ENCODE measurements at places on chromosomes 7 and 10.

GRCh38 chr10:131851346-131851745, 49.5 kb upstream of the PPP2R2D start:
- DNase-seq, result no peak

GRCh38 chr10:12111528-12111927, 17.9 kb upstream of the SEC61A2 start:
- no peak for DNase-seq

GRCh38 chr10:78828647-78829539, 239.9 kb upstream of the ZMIZ1 start:
- DNase-seq, result no peak

DNA sequence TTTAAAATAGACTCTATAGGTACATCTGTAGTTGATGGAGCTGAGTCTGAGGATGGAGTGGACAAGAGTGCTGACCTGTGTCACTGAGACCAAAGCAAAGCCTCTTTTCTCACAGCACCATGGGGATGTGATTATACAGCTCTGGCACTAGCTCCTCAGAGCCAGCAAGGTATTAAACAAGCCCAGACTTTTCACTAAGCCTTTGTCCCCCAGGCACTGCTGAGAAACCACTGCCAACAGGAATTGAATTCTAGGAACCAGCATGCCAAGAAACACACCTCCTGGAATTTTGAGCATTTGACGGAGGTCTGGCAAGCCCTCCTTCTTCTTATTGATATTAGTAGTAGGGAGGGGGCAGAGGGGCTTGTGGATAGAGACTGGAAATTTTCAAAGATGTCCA, 147.0 kb downstream of the C1GALT1 start:
- no peak for DNase-seq

- no peak for DNase-seq
These were observed 145.6 kb downstream of the GLCCI1 start for GRCh38 chr7:8114175-8114574.

DNA sequence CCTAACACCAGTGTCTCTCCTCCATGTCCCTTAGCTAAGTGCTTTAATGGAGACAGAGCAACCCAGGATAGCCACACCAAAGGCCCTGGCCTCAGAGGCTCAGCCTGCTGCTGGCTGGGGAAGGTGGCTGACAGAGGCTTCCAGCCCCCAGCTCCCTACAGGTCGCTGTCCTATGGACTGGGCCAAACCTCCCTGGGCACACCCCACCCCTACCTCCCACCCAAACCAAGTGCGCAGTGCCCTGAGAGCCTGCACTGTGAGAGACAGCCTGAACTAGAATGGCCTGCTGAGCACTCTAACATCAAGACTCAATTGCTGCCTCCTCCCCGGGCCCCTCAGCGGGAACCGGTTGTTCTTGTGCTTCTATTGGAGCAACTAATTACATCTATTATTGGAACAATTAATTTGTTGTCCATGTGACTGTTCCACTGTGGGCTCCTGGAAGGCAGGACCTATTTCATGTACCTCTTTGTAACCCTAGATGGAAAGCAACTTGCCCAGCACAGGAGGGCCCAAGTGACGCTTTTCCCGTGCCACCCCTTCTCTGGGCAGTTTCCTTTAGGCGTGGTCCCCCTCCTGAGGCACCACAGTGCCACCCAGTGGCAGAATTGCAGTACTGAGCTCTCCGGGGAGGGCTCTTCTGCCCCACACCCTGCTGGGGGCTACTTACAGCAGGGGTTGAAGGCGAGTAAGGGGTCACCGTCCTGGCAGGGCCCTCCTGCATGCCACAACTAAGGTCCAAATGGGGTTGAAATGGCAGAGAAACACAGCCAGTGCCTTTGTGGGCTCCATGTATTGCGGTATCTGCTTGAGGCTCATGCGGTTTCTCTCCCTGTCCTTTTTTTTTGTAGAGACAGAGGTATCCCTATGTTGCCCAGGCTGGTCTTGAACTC, 63.7 kb upstream of the WAPL start:
- DNase-seq, result peak; percentile 57

DNA sequence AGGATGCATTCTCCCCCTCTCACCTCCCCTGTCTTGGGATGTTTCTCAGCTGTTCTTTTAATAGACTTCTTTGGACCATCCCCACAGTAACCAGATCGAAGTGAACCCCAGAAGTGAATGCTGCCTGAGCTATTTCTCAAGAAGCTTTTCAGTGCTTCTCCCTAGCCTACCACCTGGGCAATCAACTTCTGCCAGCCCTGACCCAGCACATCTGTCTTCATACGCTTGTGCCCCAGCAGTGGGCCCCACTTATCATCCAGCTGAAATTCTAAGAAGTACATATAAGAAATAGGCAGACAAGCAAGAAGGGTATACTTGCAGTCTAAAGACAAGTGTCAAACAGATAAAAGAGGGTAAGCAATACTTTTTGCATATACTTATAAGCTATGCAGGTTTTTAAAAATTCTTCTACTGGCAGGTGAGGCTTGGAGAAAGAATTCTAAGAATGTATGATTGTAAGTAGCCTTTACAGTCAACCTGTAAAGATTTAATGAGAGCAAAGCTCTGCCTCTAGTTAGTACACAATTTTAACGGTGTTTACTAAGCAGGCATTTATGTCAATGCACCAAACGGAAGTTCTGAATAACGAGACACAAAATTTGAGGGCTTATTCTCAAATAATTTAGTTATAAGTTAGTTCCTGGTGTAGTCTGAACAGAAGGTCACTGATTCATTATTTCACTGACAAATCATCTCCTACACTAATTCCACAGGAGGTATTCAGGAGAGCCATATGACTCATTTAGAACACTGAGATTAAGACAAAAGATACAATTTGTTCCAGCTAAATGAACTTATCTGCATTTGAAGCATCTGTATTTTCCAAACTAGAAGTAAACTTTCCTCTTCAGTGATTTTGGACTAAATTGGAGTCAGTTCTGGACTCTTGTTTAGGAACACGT, 83.3 kb downstream of the RNLS start:
- DNase-seq, result peak; percentile 32

GRCh38 chr10:44985175-44985681, 6.6 kb upstream of the DEPP1 start:
- no peak for DNase-seq

- peak; percentile 60 for DNase-seq
These were observed 2.7 kb downstream of the MXI1 start for GRCh38 chr10:110209926-110210673.

DNA sequence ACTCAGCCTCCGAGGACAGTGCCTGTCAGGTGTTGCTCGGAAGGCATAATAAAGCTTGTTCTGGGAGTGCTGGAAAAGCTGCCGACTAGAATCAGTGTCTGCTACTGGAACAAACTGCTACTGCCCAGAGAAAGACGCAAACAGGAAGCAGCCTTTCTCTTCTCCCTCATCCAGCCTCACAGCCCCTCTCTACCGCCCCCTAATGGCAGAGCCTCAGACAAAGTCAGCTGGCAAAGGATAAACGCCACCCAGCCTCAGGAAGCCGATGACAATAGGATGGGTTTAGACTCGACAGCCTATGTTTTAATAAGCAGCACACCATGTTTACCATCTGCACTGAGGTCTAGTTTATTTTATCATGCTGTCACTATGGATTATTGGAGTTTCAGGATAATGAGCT, 169.5 kb upstream of the LYZL1 start:
- peak; percentile 13 for DNase-seq

DNA sequence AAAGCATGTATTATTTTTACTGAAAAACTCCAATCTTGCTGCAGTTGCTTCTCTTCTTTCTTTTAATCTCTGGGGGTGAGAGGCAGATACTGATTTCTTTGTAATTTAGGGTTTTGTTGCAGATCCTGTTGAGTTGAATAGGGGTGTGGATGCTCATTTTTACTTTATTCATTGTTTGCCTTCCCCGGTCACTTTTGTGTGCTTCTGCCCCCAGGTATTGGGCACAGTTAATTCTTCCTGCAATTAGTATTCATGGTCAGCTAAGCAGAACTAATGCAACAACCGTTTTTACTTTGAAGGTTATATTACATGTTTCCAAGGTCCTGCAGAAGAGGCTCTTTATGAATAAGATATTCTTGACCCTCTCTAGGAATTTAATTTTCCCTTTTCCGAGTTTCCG, 96.4 kb downstream of the BUB3 start:
- DNase-seq, result no peak

- no peak for DNase-seq
These were observed 5.0 kb upstream of the ATP6V0E2 start for GRCh38 chr7:149868623-149869290.

DNA sequence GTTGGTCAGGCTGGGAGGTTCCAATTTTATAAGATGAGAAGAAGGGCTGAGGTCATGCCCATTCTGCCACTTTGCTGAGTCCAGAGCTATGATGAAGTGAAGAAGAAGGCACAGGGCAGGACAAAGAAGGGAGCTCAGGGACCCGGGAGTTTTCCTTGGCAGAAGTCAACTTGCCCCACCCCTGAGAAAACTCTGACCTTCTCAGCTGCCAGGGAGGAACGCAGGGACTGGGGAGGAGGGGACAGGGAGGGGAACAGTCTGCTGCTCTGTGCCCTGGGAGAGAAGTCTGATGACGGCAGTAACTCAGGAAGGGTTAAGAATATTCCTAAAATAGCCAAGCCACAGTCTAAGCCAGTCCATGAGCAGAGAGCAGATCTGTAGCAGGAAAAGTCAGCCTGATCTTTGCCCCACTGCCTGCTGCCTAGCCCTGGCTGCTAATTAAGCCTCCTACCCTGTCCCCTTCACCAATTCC, 11.7 kb downstream of the ADIRF start:
- DNase-seq, result peak; percentile 39

- no peak for DNase-seq
These were observed 411.2 kb upstream of the FZD8 start for GRCh38 chr10:36053271-36053670.

DNA sequence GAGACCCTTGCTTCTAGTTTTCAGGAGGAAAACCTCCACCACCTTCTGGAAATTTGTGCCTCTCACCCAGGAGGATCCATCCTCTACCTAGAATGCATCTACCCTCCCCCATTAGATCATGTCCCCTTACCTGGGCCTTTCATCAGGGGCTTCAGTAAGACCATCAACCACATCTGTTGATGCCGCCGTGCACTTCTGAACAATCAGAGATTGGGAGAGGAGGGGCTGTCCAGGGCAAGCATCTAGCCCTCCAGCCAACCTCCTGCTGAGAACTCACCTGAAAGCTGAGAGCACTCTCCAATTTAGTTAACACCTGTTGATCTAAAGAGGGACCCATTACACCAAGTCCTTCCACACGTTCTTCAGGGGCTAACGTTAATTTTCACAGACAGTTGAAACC, 57.6 kb upstream of the PIK3CG start:
- no peak for DNase-seq

DNA sequence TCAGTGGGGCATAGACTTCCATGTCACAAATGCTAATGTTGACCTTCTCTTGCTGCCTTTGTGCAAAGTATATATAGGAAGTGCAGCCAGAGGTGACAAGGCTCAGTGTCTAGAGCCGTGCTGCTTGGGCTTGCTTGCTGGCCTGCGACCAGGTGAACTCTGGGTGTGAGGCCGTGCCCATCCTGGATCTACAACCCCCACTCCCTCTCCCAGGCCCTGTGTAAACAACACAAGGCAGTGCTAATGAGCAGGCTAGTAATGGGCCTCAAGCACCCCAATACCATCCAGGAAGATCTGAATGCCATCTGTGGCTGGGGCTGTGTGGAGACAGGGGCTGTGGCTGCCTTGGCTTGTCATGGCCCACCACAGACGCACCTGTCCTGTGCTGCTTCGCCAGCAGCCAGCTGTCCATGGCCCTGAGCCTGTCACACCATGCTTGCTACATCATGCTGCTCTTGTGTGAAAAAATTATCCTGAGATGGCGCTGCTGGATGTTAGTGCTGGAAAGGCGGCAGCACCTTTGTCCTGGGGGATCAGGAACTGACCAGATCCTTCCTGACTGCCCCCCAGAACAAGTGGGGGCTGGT, 107.6 kb upstream of the ZNF92 start:
- DNase-seq, result no peak

DNA sequence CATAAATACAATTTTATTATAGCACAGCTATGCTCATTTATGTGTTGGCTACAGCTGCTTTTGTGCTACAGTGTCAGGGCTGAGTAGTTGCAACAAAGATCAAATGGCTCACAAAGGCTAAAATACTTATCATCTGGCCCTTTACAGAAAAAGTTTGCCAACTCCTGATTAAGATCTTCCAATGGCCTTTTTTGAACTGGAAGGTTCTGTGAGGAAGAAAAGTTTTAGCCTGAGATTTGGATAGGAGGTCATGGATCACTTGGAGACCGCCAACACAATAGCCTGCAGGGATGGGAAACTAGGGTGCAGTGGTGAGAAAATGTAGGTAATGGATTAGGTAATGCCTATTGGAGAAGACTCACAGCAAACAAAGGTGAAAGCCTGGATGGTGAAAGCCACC, 169.8 kb downstream of the NOC3L start:
- DNase-seq, result no peak
